ENCODE measurements at places on chromosomes 1 and 21. TPM values are rescaled to one million over a fixed set of nuclear protein-coding genes. Genes with fewer than 3 reads are reported as not detected.

The NR1I3 gene
- not detected for total RNA-seq

The NRIP1 gene
- 22.0 TPM for total RNA-seq

The C8A gene
- total RNA-seq: not detected

The MFSD2A gene
- 5.2 TPM for total RNA-seq

The ARTN gene
- 0.63 TPM for total RNA-seq

The TEKT2 gene
- 0.36 TPM for total RNA-seq

The NR0B2 gene
- not detected for total RNA-seq

The HSPA6 gene
- 4.5 TPM for total RNA-seq

The NVL gene
- total RNA-seq: 16.3 TPM

The CFHR3 gene
- total RNA-seq: not detected

The ANKRD34A gene
- total RNA-seq: 0.98 TPM

The TNFRSF18 gene
- not detected for total RNA-seq

The OR2T11 gene
- total RNA-seq: not detected

The TNNT2 gene
- total RNA-seq: under 0.01 TPM

The C1orf167 gene
- total RNA-seq: 0.20 TPM

The KAZN gene
- total RNA-seq: 10.6 TPM

The FAAH gene
- 0.72 TPM for total RNA-seq

All from smooth muscle cell of the pulmonary artery (primary cell).